Epithelial cell of proximal tubule (primary cell): ENCODE measurements at places on chromosomes 5 and 9.

- peak; percentile 37 for DNase-seq
Observed at GRCh38 chr5:10856683-10857337, 95.8 kb upstream of the DAP start.

DNA sequence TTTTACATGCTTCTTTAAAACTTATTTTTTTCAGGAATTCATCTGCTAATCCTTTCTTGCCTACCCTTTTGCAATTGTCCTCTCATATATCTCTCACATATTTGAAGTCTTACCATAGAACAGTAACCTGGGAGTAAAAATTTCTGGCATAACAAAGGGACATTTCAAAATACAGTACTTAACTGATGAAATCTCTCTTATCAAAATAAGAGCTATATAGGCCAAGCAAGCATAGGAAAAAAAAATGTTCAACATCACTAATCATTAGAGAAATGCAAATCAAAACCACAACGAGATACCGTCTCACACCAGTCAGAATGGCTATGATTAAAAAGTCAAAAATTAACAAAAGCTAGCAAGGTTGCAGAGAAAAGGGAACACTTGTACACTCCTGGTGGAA lies 2062.7 kb upstream of the CDH6 start:
- peak; percentile 1 for DNase-seq

DNA sequence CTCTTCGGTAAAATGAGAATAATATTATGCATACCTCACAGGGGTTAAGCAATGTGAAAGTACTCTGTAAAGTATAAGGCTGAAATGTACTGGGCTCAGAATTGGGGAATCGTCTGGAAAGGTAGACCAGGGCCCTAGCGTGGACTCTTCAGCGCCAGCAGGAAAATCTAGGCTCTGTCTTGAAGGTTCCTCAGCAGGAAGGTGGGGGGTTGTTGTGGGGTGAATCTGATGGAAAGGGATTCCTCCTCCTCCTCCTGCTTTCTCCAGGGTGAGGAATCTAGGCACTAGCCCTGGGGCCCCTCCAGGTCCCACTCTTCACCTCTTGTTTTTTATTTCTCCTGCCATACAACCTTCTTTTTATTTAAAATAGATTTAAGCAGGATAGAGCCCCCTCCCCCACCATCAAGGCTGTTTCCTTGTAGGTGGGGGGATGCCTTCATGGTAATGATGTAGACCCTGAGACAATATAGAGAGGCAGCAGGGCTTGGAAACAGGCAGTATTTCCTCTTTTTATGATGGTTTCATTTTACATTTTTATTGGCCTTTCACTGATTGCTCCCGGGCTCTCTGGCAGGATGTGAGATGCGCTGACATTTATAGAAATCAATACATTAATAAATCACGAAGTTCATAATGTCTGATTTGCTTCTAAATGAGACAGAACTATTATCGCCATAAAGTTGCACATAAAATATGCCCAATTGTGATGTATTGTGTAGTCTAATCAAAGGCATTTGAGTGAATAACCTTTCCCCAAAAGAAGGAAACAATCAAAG lies 78.9 kb upstream of the GABRP start:
- DNase-seq = no peak

GRCh38 chr5:117131876-117132275 lies 557.3 kb upstream of the SEMA6A start:
- no peak for DNase-seq

DNA sequence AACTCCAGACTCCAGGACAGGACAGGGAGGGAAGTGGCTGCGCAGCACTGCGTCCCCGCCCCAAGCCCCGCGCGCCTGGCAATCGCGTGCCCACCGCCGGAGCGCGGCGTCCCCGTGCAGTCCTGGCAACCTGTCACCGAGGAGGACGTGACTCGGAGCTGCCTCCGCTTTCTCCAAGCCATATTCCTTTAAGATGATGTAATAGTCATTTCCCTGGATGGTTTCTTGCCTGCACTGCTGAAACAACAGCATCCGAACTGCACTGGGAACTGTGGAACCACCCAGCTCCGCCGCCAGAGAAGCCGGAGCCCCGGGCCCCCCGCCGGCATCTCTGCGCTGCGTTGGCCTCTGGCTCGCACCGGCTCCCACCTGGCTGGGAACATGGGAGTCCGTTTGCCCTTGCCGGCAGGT lies 34.5 kb downstream of the KCTD16 start:
- no peak for DNase-seq

- DNase-seq = no peak
Observed at GRCh38 chr5:66987949-66988838, 208.4 kb downstream of the CD180 start.

- DNase-seq = no peak
Observed at GRCh38 chr5:137147346-137147745, 351.8 kb downstream of the SPOCK1 start.

GRCh38 chr9:87529671-87530070 lies 32.0 kb downstream of the DAPK1 start:
- DNase-seq = no peak

- DNase-seq = no peak
Observed at GRCh38 chr9:20352591-20352990, 269.7 kb downstream of the MLLT3 start.

DNA sequence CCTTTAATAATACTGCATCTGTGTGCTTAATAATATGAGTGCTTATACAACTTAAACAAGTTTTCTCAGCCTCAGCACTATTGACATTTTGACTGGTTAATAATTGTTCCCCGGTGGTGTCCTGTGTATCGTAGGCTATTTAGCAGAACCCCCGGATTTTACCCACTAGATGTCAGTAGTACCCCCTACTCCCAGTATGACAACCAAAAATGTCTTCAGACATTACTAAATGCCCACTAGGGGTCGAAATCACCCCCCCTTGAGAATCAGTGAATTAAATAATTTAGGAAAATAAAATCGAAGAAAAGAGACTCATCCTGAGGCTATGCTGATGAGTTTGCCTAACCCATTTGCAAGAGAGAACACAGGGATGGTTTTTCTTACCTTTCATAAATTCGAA lies 166.3 kb downstream of the ATP10B start:
- no peak for DNase-seq

DNA sequence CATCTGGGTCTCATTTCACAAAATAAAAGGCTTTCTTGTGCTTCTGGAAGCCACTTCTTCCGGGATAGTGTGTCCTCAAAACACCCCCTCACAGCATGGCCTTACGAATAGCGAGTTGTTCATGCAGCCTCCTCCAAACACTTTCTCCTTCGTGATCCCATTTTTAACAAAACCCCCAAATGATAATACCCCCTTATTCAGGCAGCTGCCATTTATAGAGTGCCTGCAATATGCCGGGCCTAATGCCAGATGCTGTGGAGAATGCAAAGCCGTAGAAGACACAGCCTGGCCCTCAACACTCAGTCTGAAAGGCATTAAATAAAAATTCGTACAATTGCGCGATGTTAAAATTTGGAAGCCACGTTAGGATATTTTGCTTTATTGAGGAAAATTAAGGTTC lies 66.4 kb upstream of the SLC44A1 start:
- no peak for DNase-seq

DNA sequence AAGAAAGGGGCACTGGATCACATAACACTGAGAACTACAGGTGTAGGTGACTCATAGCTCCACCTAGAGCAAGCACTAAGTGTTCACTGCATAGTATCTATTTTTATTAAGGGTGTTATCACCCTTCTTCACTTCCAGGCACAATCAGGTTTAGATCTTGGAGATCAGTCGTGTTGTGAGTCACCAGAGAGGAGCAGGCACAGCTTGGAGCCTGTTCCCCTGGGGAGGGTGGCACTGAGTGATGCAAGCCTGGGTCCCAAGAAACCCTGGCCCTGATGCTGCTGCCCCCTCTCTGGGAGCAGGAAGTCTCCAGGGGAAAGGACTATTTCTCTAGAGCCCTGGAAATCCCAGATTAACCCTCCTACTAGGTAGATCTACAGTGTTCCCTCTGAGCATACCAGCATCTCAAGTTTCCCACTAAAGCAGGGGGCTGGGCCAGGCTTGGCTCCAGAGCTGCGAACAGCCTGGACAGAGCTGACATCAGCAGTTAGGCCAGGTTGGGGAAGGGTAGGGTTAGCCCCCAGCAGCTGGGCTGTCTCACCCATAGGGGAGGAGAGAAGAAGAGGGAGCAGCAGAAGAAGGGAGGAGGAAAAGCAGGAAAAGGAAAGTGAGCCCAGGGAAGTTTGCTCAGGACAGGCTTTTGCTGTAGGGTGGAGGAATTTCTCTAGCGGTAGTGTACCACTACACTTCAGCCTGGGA lies 28.1 kb upstream of the SPINK4 start:
- no peak for DNase-seq

DNA sequence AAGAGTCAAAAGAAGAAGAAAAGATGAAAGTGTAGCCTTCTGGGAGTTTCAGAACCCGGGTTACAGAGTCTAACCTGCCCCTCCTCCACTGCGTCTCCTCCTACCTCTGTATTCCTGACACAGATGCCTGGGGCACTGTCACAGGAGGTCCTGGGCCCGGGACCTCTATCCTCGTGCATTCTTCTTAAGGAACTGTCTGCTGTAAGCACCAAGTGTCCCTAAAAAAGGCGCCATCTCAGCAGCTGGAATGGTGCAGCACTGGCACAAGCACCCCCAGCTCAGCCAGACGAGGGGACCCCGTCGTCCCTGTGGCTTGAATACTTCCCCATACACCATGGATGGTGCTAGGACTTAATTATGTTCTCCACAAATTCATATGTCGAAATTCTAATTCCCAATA lies 35.8 kb upstream of the MVB12B start:
- DNase-seq = no peak

- DNase-seq = peak; percentile 78
Observed at GRCh38 chr9:114080773-114081440, 2.8 kb upstream of the AMBP start.
